Activated naive CD8-positive, alpha-beta T cell treated with anti-CD3 and anti-CD28 coated beads, Interleukin-2, amount 50 U/mL, for 16 hours (primary cell): ENCODE measurements at places on chromosomes 12 and 14.

DNA sequence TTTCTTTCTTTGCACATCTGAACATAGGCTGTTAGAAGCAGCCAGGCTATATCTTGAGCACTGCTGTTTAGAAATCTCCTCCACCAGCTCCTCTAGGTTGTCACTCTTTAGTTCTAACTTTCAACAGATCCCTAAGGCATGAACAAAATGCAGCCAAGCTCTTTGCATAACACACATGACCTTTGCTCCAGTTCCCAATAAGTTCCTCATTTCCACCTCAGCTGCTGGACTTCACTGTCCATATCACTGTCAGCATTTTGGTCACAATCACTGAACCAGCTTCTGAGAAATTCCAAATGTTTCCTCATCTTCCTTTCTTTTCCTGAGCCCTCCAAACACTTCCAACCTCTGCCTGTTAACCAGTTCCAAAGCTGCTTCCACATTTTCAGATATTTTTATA lies 27.6 kb upstream of the C14orf132 start:
- DNase-seq: no peak

DNA sequence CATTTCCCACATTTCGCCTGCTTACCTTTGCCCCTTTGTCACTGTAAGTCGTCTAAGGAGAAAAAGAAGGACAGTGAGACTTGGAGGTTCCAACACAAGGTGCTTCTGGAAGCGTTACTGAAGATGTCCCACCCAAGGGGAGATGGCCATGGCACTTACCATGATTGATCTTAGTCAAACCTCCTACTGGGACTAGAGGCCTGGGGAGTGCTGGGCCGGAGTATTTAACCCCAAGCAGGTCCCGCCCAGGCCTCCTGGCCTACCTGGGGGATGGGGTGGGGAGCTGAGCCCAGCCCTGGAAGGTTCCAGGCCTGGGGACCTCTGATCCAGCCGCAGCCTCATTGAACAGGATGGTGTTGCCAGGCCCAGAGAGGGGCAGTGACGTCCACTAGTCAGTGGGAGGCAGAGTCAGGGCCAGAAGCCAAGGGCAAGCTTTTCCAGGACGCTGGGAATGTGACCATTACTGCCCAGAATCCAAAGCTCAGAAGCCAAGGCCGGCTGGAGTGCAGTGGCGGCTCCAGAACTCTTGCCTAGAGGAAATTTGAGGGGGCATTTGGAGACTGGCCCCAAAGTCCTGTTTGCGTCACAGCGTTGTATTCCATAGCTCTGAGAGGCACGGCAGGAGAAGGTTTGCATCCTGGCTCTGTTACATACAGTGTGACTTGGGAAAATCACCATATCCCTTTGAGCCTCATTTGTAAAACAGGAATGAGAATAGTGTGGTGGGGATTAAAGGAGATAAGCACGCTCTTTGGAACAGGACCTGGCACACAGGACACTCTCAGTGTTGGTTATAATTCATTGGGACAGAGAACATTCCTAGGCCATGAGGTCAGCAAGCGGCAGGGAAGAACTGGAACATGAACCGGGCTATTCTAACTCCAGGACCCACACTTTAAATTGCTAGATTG lies at the start of gene HPD:
Gene HPD, minus strand, starts transcription at position 198 of the 911 bp plus-strand sequence. Its CDS starts 36 bp downstream, at position 162.
- no peak for DNase-seq

DNA sequence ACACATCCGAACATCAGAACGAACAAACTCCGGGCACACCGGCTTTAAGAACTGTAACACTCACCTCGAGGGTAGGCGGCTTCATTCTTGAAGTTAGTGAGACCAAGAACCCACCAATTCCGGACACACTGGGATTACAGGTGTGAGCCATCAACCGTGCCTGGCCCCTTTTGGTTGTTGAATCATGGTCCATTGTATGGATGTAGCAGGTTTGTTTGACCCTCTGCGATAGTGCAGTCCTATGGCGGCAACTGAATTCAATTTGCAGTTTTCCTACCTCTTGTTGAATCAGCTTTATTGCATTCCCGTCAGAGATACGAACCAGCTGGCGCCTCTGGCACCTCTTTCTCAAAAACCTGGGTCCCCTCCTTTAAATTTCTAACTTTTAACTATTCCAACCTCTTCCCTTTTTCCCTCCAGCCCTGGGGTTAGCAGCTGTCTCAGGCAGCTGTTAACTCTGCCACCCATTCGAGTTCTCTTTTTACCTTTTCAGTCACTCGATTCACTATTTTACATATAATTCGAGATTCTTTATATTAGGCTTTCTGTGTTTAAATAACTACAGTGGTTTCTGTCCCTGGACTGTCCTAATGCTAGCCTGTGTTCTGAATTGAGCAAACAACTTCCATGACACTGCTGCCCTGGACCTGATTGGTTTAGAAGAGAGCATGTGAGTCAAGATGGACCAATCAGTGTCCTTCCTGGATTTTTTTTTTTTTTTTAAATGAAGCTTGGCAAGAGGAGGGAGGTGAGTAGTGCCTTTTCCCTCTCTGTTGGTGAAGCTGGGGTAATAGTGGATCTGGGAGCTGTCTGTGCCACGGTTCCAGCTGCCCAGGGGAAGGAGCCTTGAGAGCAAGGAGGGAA lies 261.5 kb downstream of the PCNX1 start:
- DNase-seq: no peak

GRCh38 chr14:20743556-20743955 lies 2.1 kb upstream of the EDDM3A start:
- DNase-seq: no peak

DNA sequence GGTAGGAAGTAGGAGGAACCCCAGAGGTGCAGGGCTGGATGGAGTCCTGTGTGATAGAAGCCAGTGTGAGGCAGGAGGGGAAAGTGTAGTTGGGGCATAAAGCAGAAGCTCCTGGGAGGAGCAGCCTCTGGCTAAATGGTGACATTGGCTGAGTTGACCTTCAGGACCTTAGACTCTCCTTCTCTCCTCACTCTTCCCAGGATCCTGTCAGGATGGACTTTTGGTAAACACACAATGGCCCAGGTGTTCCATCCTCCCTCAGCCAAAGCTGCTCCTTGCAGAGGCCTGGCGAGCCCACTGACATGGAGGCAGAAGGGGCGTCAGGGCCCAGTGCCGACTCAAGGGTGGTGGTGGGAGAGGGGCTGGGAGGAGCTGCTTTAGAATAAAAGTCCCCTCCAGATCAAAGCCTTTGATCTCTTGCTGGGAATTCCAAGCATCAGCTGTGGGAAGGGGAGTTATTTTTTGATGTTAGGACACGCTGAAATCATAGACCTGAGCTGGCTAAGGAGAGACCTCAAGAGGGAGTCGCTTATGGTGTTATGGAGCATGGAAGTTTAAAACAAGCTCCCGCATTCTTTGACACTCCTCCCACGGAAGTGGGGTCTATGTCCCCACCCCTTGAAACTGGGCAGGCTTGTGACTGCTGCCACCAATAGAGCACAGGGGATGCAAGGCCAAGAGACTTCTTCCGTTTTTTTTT lies 44.1 kb downstream of the SMIM41 start:
- DNase-seq: no peak

DNA sequence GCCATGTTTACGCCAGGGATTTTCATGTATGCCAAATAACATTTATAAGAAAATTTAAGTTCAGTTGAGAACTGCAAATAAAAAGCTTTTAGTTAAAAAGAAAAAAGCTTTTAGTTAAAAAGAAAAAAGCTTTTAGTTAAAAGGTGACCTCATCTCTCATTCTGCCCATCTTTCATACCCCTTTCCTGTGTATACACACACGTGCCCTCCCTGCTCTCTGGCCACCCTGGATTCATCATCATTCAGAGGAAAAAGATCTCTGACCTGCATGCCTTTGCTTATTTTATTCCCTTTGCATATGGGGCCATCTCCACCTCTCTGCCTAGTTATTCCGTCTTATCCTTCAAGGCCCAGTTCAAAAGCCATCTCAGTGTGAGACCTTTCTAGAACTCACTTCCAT lies 38.1 kb upstream of the CDK17 start:
- DNase-seq: no peak

- DNase-seq: no peak
Measured at GRCh38 chr12:67046062-67046461, 223.1 kb upstream of the CAND1 start.

DNA sequence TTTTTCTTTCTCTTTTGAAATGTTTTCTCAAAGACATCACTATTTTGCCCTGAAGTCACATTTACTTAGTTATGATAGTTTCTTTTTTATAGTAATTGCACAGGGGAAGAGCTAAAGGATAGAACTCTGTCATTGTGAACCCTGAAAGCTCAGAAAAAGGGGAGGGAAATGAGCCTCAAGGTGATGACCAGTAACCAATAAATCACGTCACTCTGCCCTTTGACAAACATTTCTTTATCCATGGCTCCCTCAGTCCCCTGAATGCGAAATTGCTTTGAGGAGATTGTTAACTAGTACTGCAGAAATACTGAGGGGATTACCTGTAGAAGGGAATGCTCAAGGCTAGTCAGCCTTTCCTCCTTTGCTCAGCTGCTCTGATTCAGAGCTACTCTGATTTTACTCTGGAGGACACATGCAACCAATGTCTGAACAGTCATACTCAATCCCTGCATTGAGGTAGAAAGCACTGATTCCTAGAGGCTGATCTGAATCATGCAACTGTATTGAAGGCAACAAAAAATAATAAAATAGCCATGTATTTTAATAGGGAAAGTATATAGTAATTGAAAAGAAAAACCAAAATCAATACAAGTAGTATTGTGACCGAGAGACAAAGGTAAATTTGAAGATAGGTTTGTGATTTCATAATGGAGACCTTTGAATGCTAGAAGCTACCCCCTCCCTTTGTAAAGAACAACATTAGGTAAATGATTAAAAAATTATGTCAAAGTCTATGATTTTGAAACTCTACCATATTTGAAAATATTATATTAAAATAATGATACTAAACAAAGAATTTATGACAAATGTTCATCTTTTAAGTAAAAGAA lies 24.7 kb downstream of the SLCO1B1 start:
- DNase-seq: no peak

DNA sequence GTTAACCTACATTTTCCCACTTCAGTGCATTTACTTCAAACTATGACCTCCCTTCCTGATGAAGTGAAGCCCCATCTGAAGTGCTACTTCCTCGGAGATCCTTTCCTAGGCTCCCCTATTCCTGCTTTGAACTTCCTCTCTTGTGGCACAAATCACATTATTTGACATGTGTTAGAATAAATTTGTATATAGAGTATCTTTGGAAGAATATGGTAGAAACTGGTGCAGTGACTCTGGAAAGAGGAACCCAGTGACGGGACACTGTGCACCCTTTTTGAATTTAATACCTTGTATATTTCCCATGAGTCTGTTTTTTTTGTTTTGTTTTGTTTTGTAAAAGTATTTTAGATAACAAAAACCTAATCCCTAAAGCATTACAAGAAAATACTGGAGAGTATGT lies 66.4 kb upstream of the SRSF5 start:
- DNase-seq: no peak
